ENCODE measurements at places on chromosomes 2 and 18.
A peak's percentile ranks its signal among the peaks of the same experiment; 100 is the strongest.

DNA sequence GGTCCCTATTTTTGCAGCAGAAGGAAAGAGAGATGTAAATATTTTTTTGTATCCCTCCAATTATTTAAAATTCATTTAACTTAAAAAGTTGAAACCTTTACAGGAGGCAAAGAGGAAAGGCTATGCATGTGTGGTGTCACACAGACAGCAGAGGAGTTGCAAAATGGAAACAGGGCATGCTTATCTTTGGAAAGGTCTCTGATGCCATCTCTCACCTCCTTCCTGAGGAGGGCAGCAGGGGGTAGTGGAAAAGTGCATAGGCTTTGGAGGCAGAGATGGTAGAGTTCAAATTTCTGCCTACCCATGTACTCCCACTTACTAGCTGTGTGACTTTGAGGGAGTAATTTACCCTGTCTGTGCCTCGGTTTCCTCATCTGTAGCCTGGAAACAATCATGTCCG, 99.6 kb upstream of the MCFD2 start:
- no peak for DNase-seq

GRCh38 chr2:172106108-172106961, 3.6 kb upstream of the DLX2 start:
- no peak for DNase-seq

DNA sequence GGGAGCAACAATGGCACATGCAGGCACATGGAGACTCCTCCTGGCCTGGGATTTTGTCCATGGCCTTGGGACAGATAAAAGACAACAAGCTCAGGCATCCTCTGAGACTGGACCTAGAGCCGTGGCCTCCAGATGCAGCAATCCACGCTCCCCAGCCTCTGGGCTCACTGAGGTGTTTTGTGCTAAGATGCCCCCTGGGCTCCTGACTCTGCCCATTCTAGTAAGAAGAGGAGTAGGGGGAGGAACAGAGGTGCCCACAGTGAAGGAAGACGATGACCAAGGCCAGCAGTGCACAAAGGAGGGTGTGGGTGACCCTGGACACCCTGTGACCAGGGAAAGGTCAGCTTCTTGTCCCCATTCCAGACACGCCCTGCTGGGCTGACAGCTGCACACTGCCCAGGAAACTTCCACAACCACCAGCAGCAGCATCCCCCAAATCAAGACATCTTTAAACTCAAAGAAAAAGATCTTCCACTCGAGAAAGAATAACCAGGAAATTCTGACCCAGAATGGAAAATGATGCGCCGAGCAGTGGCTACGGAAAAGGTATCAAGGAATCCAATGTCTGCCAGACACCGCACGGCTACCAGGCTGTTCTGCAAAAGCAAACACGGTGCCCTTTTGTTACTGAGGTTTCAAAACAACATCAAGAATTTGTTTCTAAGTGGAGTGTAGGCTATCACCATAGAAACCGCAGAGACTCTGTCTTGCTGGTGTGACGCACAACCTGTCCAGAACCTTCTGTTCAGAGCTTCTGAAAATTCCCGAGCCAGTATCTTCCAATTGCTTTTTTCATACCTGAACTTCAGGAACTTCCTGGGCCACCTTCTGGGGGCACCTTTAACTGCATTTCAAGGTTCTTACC, 65.5 kb downstream of the ZNF516 start:
- DNase-seq = no peak

DNA sequence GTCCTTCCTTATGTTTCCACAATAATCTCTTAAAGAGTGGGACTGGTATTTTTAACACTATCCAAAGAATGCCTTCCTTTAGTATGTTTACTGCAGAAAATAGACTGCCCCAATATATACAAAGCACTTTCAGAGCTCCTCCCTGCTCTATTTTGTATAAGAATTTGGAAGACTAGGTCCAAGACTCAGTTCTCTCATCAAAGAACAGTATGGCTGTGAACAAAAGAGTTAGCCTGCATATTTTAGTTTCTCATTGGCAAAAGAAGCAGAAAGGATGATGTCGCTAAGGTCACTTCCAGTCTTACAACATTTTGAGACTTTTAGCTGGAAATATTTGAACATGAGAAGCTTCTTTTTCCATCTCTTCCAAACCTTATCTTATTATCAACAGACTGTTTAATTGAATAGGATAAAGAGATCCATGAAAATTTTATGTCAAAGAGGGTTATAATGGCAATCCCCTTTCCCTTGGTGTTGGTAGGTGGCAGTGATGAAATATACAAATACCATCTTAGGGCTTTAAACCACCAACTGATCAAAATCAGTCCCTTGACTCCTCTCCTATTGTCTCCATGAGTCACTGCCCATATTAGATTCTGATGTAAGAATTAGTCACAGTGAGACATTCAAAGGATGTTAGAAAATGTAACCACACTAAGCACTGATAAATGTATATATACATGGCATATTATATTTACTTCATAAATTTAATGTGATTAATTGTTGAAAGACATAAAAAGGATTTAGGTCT, 266.9 kb upstream of the DSEL start:
- no peak for DNase-seq

GRCh38 chr18:57352761-57353136, 392 bp downstream of the ST8SIA3 start:
- DNase-seq = no peak

DNA sequence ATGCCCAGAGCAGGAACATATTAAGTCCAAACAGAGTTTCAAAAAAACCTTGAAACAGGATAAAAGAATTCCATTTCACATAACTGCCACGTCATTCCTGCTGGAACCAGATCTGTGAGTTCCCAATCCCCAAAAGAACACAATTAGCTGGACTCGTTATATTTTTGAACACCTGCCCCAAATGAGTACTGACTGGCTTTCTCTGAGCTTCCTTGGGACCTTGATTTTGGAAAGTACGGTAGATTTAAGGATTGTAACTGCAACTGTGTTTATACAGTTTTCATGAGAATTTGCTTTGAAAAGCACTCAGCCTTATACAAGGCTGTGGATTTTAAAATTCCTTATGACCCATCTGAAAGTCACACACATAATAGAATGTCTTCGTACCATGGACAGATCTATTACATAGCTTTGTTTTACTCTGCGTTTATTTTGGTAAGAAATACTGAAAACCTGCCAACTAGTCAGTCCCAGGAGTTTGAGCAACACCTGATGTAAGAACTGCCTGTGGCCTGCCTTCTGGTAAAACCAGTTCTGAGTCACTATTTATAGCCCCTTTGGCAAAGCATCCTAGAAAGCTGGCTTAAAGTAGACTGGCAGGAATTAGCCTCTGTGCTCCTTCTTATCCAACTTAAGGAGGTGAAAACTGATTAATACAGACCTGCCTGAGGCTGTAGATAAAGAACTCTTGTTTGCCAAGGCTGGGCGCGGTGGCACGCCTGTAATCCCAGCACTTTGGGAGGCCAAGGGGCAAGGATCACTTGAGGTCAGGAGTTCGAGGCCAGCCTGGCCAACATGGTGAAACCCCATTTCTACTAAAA, 48.1 kb downstream of the MERTK start:
- peak; percentile 20 for DNase-seq

- DNase-seq = no peak
These were observed 103.7 kb downstream of the CTAGE1 start for GRCh38 chr18:22314001-22314400.

DNA sequence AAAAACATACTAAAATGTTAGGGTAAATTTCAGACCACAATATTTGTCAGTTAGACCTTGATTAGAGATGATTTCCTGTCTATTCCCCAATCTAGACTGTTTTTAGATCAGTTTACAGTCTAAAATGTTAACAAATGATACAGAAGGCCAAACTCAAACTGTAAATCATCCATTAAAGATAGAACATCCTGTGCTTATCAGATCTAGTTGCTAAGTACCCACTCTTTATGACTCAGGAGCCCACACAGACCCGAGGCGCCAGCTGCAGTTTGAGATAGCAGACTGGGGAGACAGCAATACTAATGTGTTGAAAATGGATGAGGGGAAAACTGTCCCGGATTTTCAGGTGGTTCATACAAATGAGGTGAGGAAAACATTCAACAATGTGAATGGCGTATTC, 113.3 kb downstream of the SCG2 start:
- peak; percentile 43 for DNase-seq

DNA sequence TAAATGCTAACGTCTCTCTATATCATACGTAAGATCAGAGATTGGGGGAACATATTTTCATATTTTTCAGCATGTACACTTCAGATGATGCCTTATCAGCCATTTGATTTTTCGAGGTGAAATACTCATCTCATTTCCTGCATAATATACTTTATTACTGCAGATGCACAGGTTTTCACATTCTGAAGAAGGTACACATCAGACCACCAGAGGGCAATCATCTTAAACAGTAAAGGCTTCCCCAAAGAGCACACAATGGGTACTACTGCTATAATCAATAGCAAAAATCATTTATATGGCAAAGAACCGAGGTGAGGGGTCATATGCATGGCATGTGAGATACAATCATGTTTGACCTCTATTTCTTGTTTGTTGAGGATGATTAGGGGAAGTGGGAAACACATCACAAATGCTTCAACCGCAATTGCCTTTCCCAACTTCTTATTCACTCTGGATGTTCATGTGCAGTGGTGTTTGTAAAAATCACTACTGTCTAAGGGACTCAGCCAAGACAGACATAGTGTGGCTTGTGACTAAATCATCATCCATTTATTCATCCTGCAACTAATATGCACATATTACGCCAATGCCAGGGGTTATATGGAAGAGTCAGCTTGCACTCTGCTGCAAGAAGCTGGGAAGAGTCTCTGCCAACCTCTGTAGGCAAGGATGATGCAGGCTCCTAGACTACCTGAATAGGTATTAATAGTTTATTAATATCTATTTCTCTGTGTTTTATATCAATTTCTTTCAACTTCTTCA, 118.7 kb downstream of the EPB41L3 start:
- peak; percentile 26 for DNase-seq

DNA sequence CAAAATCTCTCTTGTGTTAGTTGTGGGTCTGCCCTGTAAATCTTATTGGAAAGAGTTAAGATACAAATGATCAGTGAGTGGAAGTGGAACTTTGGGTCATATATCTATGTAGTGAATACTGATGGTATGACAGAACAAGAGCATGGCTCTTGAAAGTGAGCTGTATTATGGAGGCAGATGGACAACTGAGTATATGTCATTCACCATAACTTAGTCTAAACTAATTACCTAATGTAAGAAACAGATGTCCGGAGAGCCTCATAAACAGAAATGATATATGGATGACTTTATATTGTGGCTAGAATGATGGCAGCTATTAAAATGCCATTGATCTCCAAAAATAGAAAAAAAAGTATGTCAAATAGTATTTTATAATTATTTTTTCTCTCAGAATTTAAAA, 72.4 kb downstream of the FASTKD2 start:
- DNase-seq = no peak

DNA sequence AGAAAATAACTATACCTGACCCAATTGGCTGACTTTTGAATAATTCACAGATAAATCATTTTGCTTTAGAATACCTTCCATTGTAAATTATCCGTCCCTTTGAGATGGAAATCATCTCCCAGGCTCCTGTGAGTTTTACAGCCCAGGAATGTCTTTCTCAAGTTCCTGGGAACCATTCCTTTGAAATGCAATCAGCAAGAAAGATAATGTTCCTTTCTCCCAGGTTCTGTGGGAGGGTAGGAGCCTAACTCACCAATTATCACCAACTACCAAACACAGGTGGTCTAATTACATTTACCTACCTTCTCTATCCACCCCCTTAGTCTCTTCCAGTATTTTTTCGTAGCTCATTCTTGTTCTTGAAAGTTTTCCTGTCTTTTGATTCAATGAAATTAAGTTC, 1016.0 kb downstream of the SOCS6 start:
- no peak for DNase-seq

GRCh38 chr2:188279093-188279445, 12.6 kb upstream of the GULP1 start:
- no peak for DNase-seq

- DNase-seq = peak; percentile 15
These were observed 27.1 kb upstream of the ICOS start for GRCh38 chr2:203909261-203909967.

- no peak for DNase-seq
These were observed 86.9 kb downstream of the MBP start for GRCh38 chr18:77045677-77046076.

Data from SHP77 (cell line).